ENCODE measurements at places on chromosomes 1 and 21. TPM values are rescaled to one million over a fixed set of nuclear protein-coding genes. Genes with fewer than 3 reads are reported as not detected.

The AHCYL1 gene
- 69.0 TPM for total RNA-seq

The APOBEC4 gene
- total RNA-seq = not detected

The CRYBG2 gene
- total RNA-seq = 0.27 TPM

The KCNE2 gene
- 1.7 TPM for total RNA-seq

The PTGFRN gene
- total RNA-seq = 31.9 TPM
